ENCODE measurements at places on chromosomes 3 and 15.

DNA sequence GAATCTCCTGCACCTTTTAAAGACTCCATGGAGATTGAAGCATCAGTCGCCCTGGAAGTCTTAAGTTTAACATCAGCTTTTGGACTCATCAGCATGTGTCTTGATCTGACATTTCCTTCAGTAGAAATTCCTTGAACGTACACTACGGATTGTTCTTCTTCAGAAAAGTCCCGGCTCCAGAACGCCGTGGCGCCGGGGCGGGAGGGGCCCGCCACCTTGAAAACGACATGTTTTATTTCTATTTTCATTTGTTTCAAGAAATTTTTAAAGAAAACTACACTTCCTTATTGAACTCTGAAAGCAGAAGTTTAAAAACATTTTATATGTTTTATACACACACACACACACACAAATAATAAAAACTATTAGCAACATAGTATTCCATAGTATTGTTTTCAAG lies 32.6 kb upstream of the RAP2B start:
- no peak overlapping the region for H3K4me3 ChIP-seq
- DNase-seq: no peak
- H3K27me3 ChIP-seq: no peaks in the 10 kb centered on the region

- peaks cover 8% of the 10 kb centered on the region for H3K4me1 ChIP-seq
- no peak for DNase-seq
- H3K27ac ChIP-seq: no peak overlapping the region
Observed at GRCh38 chr3:129576514-129577352, 29.7 kb downstream of the PLXND1 start.

DNA sequence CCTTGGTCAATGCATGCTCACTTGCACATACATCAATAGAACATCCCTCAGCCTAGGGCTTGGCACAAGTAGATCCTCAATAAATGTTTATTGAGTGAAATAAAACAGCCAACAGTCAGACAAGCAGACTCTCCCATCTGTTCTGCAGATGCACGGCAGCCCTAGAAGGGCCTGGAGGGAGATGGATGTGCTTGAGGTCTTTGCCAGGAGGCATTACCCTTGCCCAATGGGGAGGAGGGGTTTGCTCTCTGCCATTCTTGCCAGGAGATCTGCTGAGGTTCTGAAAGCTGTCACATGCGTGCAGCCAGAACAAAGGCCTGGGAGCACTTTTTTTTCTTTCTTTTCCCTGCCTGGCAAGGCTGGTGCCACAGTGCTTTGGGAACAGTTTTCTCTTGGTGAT lies 349.3 kb upstream of the THRB start:
- no peak overlapping the region for H3K4me3 ChIP-seq
- H3K27ac ChIP-seq: no peak overlapping the region
- no peaks in the 10 kb centered on the region for H3K27me3 ChIP-seq
- H3K4me1 ChIP-seq: no peaks in the 10 kb centered on the region
- no peak for DNase-seq

- no peak overlapping the region for H3K4me3 ChIP-seq
- no peak for DNase-seq
- no peaks in the 10 kb centered on the region for H3K27me3 ChIP-seq
Observed at GRCh38 chr3:162507397-162507796, 1010.8 kb downstream of the OTOL1 start.

DNA sequence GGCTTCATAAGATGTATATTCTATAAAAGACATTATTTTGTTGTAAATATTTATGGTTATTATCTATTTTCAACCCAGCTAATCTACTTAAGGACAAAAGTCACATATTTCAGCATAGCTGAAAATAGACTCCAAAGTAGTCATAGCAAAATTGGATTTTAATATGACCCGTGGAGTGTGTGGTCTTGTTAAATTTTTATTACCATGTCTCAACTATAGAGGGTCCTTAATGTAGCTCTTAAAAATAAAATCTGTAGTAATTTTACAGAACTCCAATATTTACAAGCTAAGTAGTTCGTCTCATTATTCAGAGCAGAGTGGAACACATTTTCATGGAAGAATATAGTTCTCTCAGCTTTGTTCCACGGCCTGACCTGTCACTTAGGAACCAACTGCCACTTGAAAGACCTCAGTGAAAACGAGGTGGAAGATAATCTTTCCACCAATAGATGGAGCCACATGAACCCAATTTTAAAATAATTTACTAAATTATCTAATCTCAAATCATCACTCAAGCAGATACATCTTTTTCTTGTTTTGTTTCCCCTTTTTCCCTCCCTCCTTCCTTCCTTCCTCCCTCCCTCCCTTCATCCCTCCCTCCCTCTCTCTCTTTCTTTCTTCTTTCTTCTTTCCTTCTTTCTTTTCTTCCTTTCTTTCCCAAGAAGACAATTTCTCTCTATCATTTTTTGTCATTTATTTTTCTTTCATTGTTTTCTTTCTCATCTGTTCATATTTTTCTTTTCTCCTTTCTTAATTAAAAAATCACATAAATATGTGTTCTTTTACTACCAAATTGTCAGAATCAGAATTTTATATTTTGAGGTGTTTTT lies 97.2 kb downstream of the CLDN1 start:
- H3K27me3 ChIP-seq: no peaks in the 10 kb centered on the region
- no peaks in the 10 kb centered on the region for H3K36me3 ChIP-seq
- H3K4me3 ChIP-seq: no peak overlapping the region
- DNase-seq: peak; percentile 9
- no peak overlapping the region for H3K27ac ChIP-seq

- DNase-seq: no peak
- no peaks in the 10 kb centered on the region for H3K36me3 ChIP-seq
- H3K4me1 ChIP-seq: no peaks in the 10 kb centered on the region
Observed at GRCh38 chr15:60840306-60840702, 361.4 kb upstream of the ICE2 start.

- H3K27me3 ChIP-seq: peaks cover 16% of the 10 kb centered on the region
- no peak overlapping the region for H3K4me3 ChIP-seq
- no peaks in the 10 kb centered on the region for H3K4me1 ChIP-seq
- no peak for DNase-seq
- H3K36me3 ChIP-seq: no peaks in the 10 kb centered on the region
Observed at GRCh38 chr15:51623386-51623938, 891 bp upstream of the DMXL2 start.

DNA sequence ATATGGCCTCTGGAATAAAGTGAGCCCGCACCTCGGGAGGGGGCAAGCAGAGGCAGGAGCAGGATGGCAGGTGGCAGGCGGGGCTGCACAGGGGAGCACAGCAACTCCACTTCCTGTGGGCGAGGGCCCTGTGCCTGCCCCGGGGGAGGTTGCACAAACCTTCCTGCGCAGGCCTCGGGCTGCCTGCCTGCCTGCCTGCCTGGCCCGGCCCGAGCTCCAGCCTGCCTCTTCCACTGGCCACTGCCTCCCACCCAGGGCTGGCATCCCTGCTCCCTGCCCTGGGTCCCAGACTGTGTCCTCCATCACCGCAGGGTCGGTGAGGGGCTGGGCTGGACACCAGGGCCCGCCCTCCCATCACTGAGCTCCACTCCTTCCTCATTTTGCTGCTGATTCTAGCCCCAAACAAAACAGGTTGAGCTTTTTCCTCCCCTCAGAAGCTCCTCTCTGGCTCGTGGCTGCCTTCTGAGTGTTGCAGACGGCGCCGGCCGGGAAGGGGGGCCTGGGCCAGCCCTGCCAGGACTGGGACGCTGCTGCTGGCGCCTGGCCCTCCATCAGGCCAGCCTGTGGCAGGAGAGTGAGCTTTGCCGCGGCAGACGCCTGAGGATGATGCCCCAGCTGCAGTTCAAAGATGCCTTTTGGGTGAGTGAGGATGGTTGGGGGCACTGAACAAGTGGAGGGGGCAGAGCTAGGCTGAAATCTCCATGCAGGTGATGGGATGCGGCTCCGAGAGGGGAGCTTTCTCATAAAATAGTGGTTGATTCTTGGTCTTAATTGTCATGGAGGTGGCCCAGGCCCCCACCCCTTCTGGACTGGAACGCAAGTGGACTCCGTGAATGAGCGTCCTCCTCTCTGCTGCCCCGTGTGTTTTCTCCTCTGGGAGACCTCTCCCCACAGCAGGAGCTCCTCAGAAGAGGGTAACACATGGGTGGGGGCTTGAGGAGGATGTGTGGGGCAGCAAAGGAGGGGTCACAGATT lies at the start of gene PSTPIP1:
Gene PSTPIP1 (plus strand): TSS at position 156 of the 975 bp plus-strand sequence. CDS start 448 bp downstream, at position 604.
- H3K36me3 ChIP-seq: no peaks in the 10 kb centered on the region
- H3K4me3 ChIP-seq: no peak within 1 kb of the TSS
- H3K4me1 ChIP-seq: no peaks in the 10 kb centered on the region
- no peak for DNase-seq
- no peaks in the 10 kb centered on the region for H3K27me3 ChIP-seq
- H3K27ac ChIP-seq: no peak within 1 kb of the TSS

GRCh38 chr15:70316059-70316600 lies 218.4 kb upstream of the TLE3 start:
- no peaks in the 10 kb centered on the region for H3K36me3 ChIP-seq
- DNase-seq: no peak
- H3K4me1 ChIP-seq: no peaks in the 10 kb centered on the region
- peaks cover 6% of the 10 kb centered on the region for H3K27me3 ChIP-seq
- peak overlapping the region; percentile 36 for H3K4me3 ChIP-seq

GRCh38 chr15:22978691-22979237 lies 1.4 kb downstream of the CYFIP1 start:
- no peak for DNase-seq
- H3K27me3 ChIP-seq: no peaks in the 10 kb centered on the region
- H3K36me3 ChIP-seq: no peaks in the 10 kb centered on the region
- no peak overlapping the region for H3K27ac ChIP-seq

GRCh38 chr15:61892140-61892539 lies 168.1 kb downstream of the VPS13C start:
- no peak overlapping the region for H3K27ac ChIP-seq
- H3K27me3 ChIP-seq: no peaks in the 10 kb centered on the region
- DNase-seq: no peak
- H3K4me1 ChIP-seq: no peaks in the 10 kb centered on the region

DNA sequence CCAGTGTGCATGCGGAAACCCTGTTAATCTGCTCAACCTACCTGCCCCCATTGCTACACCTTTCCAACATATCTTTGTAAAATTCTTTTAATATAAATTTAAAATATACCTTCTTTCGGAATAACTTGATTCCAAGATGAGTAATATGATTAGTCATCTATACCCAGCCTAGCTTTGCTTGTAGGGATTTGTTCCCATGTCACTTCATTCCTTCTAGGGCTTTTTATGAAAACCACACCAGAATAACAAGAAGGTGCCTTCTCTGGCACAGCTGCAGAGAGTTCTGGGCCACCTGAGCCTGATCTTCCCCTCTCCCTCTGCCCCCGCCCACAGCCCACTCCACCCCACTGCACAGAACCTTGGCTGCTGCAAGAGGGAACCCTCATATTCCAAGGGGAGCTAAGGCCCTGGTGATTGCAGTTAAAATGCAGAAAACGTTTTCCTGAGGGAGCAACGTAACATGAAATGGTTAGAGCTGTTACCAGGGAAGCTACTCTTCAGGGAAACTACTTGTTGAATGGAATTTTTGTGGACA lies 38.6 kb upstream of the HACD2 start:
- H3K27me3 ChIP-seq: no peaks in the 10 kb centered on the region
- DNase-seq: no peak
- no peak overlapping the region for H3K4me3 ChIP-seq
- no peak overlapping the region for H3K27ac ChIP-seq
- peaks cover 11% of the 10 kb centered on the region for H3K4me1 ChIP-seq

GRCh38 chr3:187545366-187545765 lies 124.8 kb downstream of the SST start:
- DNase-seq: no peak
- H3K27ac ChIP-seq: no peak overlapping the region
- no peaks in the 10 kb centered on the region for H3K36me3 ChIP-seq

DNA sequence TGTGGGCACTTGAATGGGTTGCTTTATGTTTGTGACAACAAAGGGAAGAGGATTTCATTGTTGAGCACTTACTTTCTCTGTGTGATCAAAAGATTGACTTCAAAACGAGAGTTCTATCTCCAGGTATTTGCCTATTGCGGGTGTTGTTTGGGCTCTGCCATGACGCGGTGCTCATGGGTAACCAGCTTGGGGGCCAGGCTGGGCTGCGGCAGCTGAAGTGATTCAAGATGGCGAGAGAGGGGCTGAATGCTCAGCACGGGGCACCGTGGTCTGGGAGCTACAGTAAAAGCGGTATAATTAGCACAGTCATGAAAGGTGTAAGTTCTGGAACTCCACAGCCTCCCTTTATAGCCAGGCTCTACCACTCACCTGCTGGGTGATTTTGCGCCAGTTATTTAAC lies 31.0 kb upstream of the ADCY5 start:
- H3K4me1 ChIP-seq: no peaks in the 10 kb centered on the region
- no peaks in the 10 kb centered on the region for H3K36me3 ChIP-seq
- H3K27ac ChIP-seq: no peak overlapping the region
- no peak overlapping the region for H3K4me3 ChIP-seq
- DNase-seq: no peak

DNA sequence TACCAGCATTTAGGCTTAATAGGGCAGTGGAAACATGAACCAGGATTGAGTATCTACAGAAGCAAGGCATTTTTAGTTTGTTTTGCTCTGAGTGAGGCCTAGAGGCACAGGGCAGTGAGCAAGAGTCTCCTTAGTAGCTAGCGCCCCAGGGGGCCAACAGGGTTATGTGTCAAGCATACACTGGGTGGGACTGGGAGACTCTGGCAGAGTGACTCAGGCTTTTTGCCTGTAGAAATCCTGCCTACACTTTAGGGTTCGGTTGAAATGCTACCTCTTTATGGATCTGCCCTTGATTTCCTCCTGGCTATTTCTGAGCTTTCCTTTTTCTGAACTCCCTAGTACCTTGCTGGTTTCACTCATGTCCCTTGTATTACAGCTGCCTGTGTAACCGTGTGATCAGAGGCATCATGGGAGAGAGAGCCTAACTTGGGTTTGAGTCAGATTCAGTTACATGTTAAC lies 72.2 kb downstream of the TOP2B start:
- no peaks in the 10 kb centered on the region for H3K27me3 ChIP-seq
- no peak overlapping the region for H3K27ac ChIP-seq
- no peak for DNase-seq
- H3K4me1 ChIP-seq: peaks cover 3% of the 10 kb centered on the region
- H3K36me3 ChIP-seq: peaks cover 22% of the 10 kb centered on the region

DNA sequence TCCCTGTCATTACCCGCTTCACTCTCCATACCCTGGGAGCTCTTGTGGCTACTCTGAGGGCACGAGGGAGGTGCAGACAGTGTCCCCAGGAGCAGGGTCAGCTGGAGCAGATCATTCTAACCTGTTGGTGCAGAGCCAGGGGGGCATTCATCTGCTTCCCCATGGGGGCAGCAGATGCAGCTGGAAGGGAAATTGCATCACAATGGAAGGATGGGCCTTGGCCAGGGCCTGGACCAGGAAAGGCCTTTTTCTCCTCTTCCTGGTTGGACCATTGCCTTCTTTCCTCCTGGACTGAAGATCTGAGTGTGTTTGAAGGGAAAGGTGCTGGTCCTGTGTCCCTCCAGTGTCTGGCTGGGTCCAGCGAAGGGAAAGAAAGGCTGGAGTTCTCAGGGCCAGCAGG lies 55.7 kb downstream of the EPHB1 start:
- no peak overlapping the region for H3K27ac ChIP-seq
- H3K4me3 ChIP-seq: no peak overlapping the region
- H3K4me1 ChIP-seq: peaks cover 2% of the 10 kb centered on the region
- H3K27me3 ChIP-seq: no peaks in the 10 kb centered on the region
- no peak for DNase-seq

DNA sequence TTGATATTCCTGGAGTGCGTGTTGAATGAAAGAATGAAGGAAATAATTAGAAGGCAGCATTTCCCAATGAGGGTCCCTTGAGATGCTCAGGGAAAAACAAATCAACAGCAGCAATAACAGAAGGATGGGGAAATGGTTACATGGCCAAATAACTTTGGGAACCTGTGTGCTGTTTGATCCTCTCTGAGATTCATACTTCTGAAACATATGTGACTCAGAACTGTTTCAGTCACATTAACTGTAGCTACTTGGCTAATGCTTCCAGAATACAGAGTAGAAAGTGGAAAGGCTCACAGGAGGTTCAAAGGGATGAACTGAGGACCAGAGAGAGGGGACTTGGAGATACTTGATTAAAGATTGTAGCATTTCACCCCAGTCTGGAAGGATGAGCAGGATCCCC lies 258.2 kb downstream of the SLCO3A1 start:
- H3K4me1 ChIP-seq: peaks cover 5% of the 10 kb centered on the region
- H3K27me3 ChIP-seq: no peaks in the 10 kb centered on the region
- H3K27ac ChIP-seq: no peak overlapping the region
